ENCODE measurements at places on chromosomes 6 and 20.
A peak's percentile ranks its signal among the peaks of the same experiment; 100 is the strongest.

DNA sequence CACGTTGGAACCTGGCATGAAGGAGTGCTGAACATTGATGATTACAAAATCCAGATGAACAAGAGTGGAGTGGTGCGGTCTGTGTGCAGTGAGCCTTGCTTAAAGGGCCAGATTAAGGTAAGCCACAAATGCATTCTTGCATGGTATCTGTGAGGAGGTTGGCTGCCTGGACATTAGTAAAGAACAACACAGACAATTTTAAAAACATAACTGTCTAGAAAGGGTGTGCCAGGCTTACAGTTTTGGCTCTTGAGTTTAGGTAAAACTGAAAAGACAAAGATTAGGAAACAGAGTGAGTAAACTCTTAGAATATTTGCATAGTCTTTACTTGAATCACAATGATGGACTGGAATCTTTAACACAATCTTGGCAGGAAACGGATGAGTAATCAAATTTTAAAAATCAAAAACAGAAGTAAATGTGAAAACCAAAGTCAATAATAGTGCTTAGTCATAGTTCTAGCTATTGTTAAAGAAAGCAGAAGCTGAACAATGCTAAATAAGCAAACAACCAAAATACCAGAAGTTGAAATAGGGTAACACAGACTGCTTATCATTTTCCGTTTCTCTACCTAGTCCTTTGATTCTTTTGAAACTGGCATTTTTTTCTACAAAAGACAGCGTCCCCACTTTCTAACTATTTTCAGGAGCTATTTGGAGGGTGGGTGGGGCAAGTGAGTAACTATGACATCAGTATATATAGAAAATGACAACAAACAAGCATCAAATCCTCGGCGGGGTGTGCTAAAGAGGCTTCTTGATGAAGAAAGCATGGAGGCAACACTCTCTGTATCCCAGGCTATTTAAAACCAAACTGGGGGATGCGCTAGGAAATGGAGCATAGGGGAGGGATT, 185.8 kb upstream of the RAB32 start:
- DNase-seq, result no peak

GRCh38 chr6:139642346-139642745, 267.9 kb upstream of the CITED2 start:
- no peak for DNase-seq

GRCh38 chr6:163438940-163439335, 24.4 kb downstream of the QKI start:
- DNase-seq, result peak; percentile 7

DNA sequence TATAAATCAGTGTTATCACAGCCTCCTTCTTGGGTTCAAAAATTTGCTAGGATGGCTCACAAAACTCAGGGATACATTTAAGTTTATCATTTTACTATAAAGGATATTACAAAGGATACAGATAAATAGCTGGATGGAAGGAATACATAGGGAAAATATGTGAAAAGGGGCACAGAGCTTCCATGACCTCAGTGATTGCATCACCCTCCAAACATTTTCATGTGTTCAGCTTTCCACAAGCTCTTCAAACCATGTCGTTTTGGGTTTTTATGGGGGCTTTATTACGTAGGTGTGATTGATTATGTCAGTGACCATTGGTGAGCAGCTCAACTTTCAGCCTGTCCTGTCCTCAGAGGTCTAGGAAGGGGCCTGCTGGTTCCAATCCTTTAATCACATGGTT, 68.0 kb downstream of the CYB5R4 start:
- DNase-seq, result no peak

GRCh38 chr20:46651091-46651962, at the start of gene SLC13A3:
SLC13A3 (minus strand) TSS chr20:46651459; CDS start chr20:46651421, 38 bp downstream.
- no peak for DNase-seq

DNA sequence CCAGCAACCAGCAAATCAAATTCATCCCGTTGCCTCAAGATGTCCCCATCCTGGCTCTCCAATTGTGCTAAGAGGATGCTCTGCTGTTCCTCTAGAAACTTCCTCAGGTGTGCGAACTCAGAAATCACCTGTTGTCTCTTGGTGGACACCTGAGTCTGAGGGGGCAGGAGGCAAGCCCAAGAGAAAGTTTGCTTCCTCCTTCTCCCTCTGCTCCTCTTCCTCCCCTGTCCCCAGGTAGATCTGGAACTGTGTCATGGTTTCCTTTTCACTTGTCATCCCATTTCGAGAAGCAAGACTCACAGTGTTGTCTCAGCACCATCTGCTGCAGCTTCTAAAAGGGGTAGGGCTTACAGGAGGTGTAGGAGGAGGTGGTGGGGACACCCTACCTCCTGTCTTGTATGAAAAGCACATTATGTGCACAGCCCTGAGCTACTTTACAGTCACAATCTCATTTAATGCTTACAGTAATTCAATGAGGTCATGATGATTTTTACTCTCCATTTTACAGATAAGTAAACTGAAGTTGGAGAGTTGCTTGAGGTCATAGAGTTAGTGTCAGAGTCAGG, 2.5 kb downstream of the TRIM10 start:
- DNase-seq, result no peak

Measured in stimulated activated CD4-positive, alpha-beta T cell treated with anti-CD3 and anti-CD28 coated beads, Interleukin-4, amount 100 ng/mL, for 1 hour (primary cell).